Stimulated activated CD8-positive, alpha-beta memory T cell treated with anti-CD3 and anti-CD28 coated beads, Interleukin-4, amount 100 ng/mL, for 1 hour (primary cell): ENCODE measurements at places on chromosomes 11 and 22.

DNA sequence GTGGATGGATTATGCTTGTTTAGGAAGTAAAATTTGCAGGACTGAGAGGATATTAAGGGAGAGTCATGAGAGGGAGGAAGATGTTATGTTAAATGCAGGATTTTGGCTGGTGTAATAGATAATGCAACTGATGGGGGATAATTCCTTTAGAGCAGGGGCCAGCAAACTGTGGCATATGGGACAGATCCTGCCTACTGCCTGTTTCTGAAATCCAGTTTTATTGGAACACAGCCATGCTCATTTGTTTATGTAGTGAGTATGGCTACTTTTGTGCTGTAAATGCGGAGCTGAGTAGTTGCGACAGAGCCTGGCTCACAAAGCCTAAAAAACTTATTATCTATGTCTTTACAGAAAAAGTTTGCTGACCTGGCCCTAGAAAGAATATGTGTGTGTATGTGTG is 66.6 kb upstream of the MPPED2 start:
- DNase-seq = no peak

GRCh38 chr11:64723907-64724862 is 1.2 kb upstream of the NRXN2 start:
- no peak for DNase-seq

GRCh38 chr11:68690671-68691401 is 6.5 kb downstream of the GAL start:
- DNase-seq = no peak

GRCh38 chr11:62905296-62905695 is 15.9 kb downstream of the CHRM1 start:
- no peak for DNase-seq

DNA sequence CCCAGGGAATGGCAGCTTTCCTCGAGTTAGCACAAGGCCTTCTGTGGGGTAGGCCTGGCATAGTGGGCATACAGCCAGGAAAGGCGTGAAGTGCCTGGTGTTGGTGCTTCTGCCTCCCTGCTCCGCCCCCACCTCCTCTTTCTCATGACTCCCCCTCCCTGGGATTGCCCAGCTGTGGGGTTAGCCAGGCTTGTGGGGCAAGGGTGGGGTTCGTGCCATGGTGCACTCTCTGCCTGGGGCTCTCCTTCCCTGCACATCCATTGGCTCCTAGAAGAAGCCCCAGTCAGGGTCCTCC is 236.8 kb upstream of the NCAM1 start:
- no peak for DNase-seq
